ENCODE measurements at places on chromosomes 2 and 18.

DNA sequence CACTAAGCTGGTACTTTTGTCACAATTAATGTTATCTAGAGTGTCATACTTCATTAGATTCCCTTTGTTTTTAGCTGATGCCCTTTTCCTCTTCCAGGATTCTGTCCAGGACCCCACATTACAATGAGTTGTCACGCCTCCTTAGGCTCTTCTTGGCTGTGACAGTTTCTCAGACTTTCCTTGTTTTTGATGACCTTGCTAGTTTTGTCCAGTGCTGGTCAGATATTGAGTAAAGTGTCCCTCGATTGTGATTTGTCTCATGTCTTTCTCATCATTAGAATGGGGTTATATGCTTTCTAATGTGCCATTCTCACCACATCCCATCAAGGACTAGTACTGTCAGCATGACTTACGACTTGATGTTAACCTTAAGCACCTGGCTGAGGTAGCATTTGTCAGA lies 162.3 kb downstream of the FHOD3 start:
- no peak for DNase-seq

- DNase-seq, result no peak
Measured at GRCh38 chr2:67709835-67710234, 312.7 kb downstream of the ETAA1 start.

DNA sequence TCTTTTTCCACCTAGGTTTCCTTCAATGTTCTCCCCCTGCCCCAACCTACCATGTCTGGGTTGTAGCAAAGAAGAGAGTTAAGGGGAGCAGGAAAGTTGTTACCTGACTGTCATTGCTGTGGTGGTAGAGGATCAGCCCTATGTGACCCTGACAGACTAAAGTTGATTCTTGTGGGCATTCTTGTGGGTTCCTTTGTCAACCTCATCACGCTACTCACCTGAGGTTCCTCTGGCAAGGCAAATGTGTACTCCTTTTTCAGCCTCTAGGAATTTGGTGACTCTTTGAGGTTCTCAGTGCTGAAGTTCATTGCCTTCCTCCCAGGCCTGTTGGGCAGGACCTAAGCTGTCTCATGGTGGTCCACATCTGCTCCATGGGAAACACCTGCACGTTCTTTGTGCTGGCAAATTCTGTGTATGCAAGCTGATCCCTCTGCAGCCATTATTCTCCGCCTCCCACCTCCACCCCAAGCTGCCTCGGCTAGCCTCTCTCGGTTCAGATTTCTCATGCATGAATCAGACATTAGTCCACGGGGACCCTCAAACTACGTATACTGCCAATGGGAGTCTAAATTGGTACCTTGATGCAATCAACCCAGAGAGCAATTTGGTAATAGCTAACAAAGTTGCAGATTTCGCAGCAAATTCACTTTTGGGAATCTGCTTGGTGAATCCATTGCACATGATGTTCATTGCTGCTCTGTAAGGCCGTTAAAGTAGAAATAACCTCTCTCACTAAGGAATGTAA lies 1.5 kb upstream of the GMCL1 start:
- DNase-seq, result no peak

- DNase-seq, result no peak
Measured at GRCh38 chr2:58046335-58046584, 346 bp upstream of the VRK2 start.

DNA sequence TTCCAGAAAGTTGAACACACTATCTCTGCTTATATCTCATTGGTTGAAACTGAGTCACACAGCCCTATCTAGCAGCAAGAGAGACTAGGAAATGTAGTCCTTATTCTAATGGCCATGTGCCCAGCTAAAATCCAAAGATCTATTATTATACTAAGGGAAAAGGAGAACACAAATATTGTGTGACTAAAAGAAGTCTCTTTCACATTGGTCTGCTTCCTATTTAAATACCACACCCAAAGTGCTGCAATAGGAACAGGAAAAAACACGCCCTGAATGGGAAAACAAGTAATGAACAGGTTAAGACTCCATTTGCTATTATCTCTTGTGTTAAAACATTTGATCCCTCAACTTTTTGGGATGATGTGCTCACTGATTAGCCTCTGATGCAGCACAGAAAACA lies 86.8 kb upstream of the BARD1 start:
- no peak for DNase-seq

- no peak for DNase-seq
Measured at GRCh38 chr2:145930318-145930717, 1410.4 kb upstream of the ZEB2 start.

DNA sequence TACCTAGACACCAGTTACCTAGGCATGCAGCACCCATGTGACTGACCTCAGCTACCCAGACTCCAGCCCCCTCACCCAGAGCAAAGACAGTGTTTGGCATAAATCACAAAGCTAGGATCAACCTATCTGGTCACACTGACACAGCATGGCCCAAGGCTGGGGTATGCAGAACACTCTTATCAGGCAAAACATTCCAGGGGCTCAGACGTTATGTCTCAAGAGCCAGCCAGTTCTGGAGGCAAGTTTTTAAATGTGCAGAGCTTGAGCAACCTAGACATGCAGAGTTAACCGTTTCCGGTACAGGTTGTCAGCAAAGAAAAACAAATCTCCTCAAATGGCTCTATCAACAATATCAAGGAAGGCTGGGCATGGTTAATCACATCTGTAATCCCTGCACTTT lies 92.8 kb downstream of the AP1S3 start:
- DNase-seq, result no peak

DNA sequence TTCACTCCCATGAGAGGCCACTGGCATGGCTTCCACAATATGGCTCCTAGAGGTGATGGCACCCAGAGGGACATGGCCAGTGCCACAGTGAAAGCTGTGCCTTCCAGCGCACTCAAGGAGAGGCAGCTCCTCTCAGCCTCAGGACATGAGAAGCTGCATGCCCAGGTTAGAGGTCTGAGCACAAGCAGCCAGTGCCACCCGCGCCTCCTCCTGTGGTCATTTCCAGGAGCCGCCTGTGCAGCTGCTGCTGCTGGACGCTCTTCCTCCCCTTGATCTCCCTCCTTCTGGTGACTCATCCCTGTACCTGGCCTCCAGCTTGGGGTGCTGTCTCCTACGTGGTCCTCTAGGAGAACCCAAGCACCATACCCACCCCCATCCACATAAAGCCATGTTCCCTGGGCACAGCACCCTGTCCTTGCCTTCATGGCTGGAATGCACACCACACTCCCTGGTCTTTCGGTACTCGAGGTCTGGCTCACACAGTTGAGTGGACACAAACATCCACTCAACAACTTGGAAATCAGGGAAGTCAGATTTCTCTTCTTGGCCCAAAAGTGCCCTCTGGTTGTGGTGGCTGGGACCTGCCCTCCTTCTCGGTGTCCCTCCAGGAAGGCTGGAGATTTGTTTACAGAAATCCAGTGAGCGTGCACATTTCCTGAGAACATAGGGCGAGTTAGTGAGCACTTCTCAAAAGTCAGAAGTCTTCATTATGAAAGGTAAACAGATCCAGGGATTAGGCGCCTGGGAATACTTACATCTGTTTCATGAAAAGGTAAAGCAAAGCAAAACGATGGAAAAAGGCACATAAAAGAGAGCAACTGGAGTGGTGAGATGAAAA lies 96.7 kb downstream of the EIPR1 start:
- DNase-seq, result no peak

DNA sequence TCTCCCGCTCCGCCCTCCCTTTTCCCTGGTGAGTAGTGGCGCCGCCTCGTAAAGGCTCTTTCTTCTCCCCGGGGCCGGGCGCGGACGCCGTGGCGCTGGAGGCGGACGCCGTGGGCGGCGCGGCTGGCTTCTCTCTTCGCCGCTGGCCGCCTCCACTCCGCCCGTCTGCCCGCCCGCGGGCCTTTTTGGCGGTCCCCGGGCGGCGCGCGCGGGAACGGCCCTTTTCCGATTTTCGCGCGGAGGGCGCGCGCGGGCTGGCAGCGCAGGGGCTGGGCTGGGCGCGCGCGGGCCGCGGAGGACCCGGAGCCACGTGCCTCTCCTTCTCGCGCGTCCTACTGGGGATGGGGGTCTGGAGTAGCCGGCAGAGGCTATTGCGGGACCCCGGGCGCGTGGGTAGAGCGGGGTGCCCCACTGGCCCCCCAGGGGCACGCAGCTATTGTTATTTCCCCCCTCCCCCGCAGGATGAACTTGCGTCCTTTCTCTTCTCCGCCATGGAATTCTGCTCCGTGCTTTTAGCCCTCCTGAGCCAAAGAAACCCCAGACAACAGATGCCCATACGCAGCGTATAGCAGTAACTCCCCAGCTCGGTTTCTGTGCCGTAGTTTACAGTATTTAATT lies 472 bp downstream of the SLC20A1 start:
- peak; percentile 49 for DNase-seq

- no peak for DNase-seq
Measured at GRCh38 chr2:95722131-95722697, 130.4 kb downstream of the TRIM43 start.

DNA sequence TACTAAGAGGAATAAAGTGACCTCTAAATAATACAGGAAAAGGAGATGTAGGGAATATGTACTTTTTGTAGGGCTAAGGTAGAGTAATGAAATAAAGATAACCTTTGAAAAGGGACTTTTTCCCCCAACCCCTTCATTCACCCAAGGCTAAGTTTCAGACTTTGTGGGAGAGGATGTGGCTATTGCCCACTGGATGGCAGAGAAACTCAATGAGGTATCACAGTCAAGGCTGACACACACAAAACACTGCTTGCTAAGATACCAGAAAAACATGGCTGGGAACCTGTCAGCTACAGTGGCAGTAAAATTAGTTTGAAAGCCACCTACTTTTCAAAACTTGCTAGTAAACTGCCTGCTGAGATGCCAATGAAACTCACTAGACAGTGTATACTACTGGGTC lies 158.8 kb upstream of the WDSUB1 start:
- no peak for DNase-seq

GRCh38 chr2:165443511-165443910 lies 26.0 kb upstream of the CSRNP3 start:
- no peak for DNase-seq

DNA sequence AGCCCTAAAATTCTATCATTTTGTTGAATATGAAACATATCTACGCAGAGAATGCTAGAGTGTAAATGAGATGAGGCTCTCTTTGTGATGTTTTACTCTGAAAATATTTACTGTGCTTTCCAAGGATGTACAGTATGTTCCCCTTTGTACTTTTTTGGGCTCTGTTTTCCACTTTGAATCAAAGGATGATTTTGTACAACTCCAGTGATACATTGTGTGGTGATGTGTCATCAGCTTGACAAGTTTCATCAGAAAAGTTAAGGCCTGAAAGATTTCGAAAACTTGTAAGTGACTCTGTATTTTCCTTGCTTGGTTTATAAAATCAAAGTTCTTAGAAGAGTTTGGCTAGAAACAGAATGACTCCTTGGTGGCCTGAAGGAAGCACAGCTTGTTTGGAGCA lies 206.3 kb downstream of the LTBP1 start:
- no peak for DNase-seq

- DNase-seq, result no peak
Measured at GRCh38 chr2:11396467-11397445, 52.3 kb upstream of the ROCK2 start.

DNA sequence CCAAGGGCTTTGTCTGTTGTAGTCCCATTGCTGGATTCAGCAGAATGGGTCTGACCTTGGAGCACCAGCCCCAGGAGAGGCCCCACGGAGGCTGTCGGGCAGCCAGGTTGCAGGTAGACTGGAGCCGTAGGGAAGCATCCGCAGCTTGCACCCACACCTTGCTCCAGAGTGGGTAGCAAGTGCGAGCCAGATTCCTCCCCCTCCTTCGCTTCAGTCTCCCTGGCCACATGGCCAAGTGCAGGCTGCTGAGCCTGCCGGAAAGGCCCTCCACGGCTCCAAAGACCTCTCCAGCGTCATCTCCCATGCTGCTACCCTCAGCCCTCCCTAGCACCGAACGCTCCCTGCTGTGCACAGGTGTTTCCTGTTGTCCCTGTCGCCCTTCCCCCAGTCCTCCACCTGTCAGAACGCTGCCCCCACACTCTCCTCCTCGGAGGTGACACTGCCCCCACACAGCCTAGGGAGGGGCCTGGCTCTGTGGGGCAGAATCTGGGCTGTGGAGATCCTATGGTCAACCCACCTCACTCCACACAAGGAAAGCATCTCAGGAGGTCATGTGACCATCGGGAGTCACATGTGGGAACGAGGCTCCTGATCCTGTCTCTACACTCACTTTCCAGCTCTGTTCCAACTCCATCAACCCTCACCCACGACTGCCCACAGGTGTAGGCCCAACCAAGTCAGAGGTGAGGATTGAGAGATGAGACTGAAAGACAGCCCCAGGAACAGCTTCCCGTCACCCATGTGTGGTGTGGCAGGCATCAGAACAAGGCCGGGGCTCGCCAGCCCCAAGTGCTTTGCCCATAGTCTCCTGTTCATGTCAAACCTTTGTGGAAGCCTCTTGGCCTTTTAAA lies 8.3 kb downstream of the KCNF1 start:
- no peak for DNase-seq

DNA sequence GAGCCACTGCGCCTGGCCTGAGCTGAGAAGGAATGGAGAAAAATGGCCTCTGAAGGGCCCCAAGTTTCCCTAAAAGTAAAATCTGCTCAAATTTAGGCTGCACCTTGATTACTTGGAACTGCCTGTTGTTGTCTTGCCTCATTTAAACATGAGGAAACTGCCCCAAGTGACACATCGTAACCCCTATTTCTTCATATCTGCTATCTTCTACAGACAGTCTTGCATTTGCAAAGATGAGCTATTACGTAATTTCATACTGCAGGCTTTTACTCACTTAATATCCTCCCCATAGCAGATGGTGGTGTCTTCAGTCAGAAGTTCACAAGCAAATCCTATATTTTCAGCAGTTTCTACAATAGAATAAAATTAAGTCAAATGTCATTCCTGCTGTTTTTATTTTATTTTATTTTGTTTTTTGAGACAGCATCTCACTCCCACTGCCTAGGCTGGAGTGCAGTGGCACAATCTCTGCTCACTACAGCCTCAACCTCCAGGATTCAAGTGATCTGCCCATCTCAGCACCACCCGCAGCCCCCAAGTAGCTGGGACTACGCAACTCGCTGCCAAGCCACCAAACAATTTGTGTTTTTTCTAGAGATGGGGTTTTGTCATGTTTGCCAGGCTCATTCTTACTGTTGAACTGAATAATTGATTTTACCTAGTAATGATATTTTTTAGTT lies 45.3 kb upstream of the NARS1 start:
- DNase-seq, result no peak

- DNase-seq, result no peak
Measured at GRCh38 chr2:85159589-85159988, 26.4 kb downstream of the TCF7L1 start.

- DNase-seq, result no peak
Measured at GRCh38 chr18:35732636-35733035, 151.1 kb downstream of the GALNT1 start.

- DNase-seq, result no peak
Measured at GRCh38 chr2:235900631-235901030, 267.6 kb downstream of the GBX2 start.

DNA sequence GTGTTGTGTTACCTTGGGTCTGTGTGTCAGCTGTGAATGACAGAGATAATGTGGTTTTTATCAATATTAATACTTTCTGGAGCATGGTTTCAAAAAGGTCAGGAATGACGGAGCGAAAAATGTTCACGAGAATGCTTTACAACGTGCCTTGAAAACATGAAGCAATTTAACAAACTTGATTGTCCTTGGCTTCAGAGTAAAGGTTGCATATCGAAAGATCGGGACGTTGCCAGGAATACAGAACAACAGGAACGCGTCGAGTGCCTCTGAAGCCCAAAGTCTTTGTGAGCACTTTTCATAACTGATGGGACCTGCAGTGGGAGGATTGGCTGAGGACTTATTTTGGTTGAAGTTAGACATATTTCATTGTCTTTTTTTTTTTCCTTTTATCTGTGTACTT lies 206.1 kb downstream of the ZNF407 start:
- DNase-seq, result no peak

- DNase-seq, result no peak
Measured at GRCh38 chr2:168378960-168379669, 77.0 kb upstream of the CERS6 start.

GRCh38 chr2:220163486-220163885 lies 536.1 kb downstream of the SLC4A3 start:
- no peak for DNase-seq
